Calu3 (cell line): ENCODE measurements at places on chromosomes 11 and 22.
A peak's percentile ranks its signal among the peaks of the same experiment; 100 is the strongest.

DNA sequence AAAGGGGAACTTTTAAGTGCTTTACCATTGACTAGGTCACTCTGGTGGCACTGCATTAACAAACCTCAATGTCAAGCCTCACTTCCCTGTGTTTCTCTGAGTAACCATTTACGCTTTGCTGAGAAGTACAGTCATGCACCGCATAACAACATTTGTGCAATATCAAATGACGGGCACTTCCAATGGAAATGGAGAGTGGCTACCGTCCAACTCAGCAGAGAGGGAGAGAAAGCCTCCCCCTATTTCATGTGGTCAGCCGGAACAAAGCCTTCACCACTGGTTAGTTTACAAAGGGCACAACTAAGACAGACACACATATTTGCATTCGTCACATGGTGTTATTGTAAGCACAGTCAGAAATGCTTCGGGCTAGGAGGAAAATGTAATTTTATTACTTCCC is 117.3 kb downstream of the RASSF10 start:
- DNase-seq: no peak

- DNase-seq: no peak
These were observed 1.2 kb downstream of the PGAP2 start for GRCh38 chr11:3809624-3809928.

DNA sequence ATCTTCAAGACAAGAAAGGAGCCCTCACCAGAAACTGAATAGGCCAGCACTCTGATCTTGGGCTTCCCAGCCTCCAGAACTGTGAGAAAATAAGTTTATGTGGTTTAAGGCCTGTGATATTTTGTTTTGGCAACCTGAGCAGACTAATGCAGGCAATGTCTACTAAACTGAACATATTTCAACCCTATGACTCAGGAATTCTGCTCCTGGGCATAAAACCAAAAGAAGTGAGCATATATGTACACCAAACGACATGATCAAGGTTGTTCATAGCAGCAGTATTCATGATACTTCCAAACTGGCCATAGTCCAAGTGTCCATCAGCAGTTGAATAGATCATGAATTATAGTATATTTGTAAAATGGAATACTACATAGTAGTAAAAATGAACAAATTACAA is 29.0 kb downstream of the CSNK2A3 start:
- no peak for DNase-seq

DNA sequence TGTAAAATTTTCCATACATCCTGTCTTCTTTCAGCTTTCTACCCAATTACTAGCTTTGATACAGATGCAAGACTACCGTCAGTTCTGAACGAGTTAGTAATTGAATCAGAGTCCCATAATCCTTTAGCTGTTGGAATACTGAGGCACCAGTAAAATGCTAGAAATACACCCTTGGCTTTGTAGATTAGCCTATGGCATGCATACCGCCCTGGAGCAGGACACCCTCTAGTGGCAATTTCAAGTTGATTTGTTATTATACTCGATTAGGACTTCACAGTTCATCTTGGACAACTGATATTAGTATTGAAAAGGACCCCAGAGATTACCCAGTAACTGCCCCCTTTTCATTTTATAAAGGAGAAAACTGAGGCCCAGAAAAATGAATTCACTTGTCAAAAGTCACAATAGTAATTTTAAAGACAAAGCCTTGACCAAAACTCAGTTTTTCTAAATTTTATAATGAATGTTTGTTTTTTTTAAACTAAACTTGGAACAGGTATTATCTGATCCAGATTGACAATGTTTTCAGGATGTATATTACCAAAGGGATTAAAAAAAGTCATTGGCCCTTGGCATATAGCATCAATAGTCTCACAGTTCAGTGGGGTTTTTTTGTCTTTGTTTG is 72.6 kb downstream of the HIPK3 start:
- DNase-seq: peak; percentile 56

GRCh38 chr11:111392552-111392951 is 13.5 kb upstream of the POU2AF1 start:
- DNase-seq: no peak

- DNase-seq: no peak
These were observed 85.1 kb downstream of the DEPDC5 start for GRCh38 chr22:31838917-31839316.

GRCh38 chr22:38018938-38019827 is 34.8 kb upstream of the SOX10 start:
- DNase-seq: no peak

GRCh38 chr11:3614742-3615171 is 27.0 kb downstream of the ART5 start:
- no peak for DNase-seq

DNA sequence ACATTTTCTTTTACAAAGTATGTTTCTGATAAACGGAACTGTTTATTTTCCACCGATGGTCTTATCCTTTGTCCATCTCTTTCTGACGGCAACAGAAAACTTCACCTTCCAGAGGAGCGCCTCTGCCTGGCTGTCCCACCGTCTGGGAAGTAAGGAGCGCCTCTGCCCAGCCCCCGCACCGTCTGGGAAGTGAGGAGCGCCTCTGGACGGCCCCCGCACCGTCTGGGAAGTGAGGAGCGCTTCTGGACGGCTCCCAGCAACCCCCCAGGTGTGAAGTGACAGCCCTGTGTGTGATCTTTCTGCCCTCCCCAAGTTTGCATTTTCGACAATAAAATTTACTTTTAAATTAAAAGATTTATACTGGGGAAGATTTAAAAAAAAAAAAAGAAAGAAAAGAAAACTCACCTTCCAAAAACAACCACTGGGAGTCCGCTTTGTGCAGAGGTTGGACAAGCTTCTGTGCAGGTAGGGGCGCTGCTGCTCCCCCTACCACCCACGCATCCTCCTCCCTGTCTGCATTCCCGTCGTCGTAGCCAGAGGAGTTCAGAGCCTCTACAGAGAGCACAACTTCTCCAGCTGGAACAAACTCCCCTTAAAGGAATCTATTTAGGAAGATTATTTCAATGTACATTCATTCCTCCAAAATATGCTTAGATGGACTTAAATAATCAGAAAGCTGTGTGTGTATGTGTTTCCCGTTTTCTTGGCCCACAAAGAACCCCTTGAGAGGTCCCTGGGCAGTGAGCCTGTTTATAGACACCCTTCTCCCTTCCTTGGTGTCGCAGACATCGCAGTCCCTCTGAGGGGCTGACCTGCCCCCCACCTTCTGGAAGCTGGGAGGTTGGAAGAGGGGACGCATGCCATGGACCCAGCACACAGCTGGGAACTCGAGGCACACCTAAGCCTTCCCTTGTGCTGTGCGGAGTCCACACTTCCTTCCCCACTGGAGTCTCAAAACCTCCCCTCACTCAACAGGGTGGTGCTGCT is 849 bp upstream of the APOBEC3B start:
- peak; percentile 70 for DNase-seq

- DNase-seq: no peak
These were observed 178.8 kb downstream of the IGLL1 start for GRCh38 chr22:23401111-23401909.

GRCh38 chr11:119100246-119100970 is 1.2 kb downstream of the DPAGT1 start:
- DNase-seq: peak; percentile 13

DNA sequence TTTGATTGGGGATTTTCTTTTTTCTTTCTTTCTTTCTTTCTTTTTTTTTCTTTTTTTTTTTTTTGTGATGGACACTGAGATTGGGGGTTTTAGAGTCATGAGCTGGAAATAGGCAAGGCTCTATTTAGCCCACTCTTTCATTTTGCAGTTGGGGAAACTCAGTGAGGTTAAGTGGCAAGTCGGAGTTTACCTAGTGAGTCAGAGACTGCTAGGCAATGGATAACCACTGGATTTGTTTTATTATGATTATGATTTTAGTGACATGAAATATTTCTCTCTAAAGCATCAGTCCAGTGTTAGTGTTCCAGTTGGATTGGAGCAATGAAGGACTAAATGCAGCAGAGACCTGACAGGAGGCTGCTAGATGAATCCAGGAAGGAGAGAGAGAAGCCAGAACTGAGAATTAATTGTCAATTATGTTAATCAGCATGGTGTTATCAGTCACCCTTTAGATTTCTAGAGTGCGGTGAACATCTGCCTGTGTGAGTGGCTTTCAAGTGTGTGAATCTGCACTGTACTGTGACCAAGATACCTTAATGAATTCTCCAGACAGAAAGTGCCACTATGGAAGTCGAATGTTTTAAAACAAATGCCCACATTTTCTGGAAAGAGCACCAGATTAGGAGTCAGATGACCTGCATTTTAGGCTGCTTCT is 10.9 kb downstream of the BMAL1 start:
- DNase-seq: no peak

DNA sequence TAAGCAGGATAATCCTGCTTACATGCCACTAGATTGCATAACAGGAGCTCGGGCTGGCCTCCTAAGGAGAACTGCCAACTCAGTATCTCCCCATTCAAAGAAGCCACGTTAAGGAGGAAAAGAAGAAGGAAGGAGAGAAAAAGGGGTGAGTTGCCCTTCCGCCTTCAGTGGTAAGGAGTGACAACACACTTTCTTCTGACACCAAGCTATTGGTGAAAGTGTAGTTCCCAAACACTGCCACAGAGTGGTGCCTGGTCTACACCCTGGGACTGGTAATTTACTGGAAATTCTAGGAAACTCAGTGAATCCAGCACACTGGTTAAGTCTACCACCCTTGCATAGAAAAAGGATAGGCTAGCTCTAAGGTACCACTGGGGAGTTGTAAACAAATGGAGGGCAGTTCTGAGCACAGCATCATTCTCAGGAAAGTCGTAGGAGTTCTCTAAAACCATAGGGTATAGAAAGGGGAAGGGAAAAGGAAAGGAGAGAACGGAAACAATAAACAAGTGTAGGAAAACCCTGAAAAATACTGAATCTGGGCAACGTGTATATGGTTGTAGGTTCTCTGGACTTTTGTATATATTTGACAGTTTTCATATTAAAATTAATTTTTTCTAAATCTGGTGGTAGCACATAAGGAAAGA is 58.2 kb downstream of the RRAS2 start:
- DNase-seq: peak; percentile 57
